ENCODE measurements at places on chromosomes 16 and 17.

GRCh38 chr17:78806451-78806850 lies 24.4 kb upstream of the CYTH1 start:
- no peak for DNase-seq

GRCh38 chr17:32593003-32593402 lies 106.2 kb downstream of the CDK5R1 start:
- no peak for DNase-seq

DNA sequence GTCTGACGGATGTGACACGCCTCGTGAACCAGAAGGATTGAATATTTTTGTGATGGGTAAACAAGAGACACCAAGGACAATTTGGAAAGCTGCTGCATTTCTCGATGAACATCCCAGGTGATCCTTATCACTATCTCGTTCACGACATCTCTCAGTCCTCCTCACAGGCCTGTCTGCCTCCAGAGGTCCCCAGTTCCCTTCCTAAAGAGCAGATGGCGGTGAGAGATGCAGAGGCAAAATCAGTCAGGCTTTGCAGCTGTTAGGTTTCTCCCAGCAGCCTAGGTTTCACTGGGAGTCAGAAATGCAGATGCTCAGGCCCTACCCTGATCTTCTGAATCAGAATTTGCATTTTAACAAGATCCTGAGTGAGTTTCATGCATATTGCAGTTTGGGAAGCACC lies 23.6 kb downstream of the SCPEP1 start:
- DNase-seq, result no peak

- no peak for DNase-seq
Observed at GRCh38 chr17:35773679-35774425, 13.2 kb downstream of the C17orf50 start.

- no peak for DNase-seq
Observed at GRCh38 chr17:75260641-75261335, 618 bp downstream of the GGA3 start.

DNA sequence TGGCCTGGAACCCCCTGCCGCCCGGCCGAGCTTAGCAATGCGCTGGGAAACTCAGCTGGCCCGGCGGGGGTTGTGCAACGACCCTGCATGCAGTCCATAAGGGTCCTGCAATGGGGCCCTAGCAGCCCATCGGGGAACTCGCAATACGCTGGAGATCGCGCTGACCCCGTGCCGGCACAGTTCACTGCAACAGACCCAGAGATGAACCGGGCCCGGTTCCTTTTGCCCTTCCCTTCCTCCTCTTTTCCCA lies 375 bp downstream of the SLC25A11 start:
- DNase-seq, result no peak

GRCh38 chr17:59746849-59747445 lies 39.5 kb downstream of the VMP1 start:
- DNase-seq, result no peak

DNA sequence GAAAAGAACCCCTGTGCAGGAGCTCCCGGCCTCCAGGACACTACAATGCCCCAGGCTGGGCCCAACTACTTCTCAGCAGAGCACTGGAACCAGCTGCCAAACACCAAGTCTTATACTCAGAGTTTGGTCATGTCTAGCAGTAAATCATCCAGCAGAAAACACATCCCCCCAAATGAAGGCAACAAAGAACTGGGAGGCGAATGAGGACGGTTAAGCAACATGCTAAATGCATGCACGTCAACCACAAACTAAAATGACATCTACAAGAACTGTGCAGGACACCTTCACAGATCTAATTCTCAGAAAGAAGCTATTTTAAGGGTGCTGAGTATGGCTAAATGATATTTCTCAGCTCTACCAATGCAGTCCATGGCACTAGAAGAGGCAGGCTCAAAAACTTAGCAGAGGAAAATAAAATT lies 7.6 kb upstream of the IRX5 start:
- DNase-seq, result no peak

DNA sequence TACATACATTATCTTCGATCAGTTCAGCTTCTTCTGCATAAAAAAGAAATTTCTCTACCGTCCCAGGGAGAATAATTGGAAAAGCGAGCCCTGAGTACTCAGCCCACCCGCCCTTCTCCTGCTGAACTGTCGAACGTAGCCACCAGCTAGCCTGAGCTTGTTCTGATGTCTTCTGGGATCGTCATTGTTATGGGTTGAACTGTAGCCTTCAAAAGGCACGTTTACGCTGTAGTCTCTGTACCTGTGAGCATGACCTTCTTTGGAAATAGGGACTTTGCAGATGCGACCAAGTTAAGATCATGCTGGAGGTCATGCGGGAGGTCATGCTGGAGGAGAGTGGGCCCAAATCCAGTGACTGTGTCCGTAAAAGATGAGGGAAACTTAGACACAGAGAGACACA lies 86.2 kb downstream of the CMIP start:
- no peak for DNase-seq

GRCh38 chr17:78722246-78722761 lies 59.8 kb downstream of the CYTH1 start:
- DNase-seq, result no peak

DNA sequence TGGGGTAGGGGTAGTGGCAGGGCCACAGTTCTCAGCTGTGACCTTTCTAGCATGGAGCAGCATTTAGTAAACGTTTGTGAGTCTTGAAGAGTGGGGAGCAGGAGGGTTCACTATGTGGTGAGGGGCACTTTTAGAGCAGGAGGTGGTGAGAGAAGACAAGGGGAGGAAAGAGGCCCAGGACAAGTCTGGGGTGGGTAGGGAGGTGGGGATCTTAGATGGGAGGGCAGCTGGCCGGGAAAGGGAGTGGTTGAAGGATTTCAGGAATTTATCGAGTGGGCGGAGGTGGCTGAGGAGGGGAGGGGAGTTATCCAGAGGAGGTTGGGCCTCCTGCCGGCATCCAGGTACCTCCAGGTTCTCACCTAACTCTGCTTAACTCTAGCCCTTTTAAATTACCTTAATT lies 1.9 kb downstream of the CLEC16A start:
- DNase-seq, result no peak

DNA sequence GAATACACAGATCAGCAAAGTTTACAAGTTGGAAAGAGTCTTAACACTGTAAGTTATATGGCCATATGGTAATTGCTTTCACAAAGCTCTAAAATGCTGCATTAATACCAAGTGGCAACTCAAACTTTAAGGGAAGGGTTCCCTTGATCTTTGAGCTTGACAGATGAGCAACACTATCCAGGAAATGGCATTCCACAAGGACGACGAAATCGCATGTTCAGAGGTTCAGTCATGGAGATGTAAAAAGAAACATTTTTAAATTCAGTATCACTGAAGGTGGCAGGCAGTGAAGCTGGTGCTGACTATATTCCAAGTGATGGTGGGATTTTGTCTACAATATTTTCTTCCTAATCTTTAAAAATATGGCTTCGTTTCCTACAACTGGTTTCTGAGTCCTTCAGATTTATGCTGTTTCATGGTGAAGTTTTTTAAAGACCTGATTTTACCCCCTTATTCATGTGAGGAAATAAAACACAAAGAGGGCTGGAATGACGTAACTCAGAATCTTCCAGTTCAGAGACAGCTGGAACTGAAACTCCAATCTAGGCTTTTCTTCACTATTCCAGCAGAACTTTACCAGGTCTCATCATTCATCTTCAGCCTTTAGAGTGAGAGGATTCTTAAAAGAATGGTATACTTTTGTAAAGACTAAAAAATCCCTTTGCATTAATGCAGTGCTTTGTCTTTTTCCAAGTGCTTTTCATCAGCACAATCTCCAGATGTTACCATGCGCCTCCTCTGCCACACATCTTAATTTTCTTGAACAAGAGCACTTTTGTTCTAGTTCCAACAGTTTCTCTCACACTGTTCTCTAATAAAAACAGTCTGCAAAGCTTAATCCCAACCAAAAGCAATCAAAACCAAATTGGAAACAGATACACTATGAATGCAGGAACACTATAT lies 20.2 kb downstream of the CHCT1 start:
- no peak for DNase-seq

- DNase-seq, result peak; percentile 68
Observed at GRCh38 chr16:85301231-85301630, 189.0 kb upstream of the CIBAR2 start.

DNA sequence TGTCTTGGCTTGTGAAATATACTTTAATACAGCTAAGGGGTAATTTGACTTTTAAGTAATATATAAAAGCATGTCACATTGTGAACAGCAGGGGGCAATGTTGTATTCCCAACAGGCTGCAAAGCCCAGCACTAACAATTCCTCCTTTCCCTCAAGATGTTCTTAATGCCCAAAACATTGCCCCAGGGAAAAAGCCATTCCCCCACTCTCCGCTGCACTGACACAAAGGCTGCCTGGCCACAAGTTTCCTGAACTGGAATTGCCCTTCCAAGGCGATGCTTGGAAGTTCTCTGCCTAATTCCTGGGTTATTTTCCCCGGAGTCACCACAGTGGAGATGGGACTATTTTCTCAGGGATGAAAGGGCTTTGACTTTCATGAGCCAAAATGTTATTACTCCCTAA lies 27.2 kb downstream of the CLEC16A start:
- DNase-seq, result peak; percentile 29

DNA sequence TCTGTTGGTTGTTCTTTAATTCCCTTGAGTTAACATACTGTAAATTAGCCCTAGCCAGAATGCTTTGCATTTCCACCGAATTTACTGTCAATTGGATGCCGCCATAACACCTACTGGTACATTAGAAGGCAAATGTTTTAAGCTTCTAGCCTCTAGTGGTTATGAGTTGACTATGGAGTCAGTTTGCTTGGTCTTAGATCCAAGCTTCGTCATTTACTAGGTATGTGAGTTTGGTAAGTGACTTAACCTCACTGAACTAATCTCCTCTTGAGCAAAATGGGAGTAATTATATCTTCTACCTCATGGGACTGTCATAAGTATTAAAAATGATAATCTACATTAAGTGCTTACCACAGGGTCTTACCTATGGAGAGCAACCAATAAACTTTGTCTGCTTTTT lies 20.4 kb upstream of the CDH11 start:
- DNase-seq, result no peak

DNA sequence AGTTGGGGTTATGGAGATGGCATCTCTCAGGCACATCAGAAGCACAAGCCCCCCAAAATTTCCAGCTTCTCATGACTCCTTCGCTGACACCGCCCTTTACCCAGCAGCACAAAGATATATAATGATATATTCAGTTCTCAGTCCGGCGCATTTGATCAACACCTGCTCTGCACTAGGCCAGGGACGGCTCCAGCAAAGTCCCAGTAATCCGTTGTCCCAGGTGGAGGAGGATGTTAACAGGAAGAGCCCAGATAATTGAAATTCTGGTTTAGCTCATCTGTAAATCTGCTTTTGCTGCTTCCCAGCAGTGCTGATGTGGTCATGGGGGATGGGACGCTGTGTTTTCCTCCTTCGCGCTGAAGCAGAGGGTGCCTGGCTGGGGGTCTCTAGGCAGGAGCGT lies 131.5 kb downstream of the OR1D5 start:
- DNase-seq, result peak; percentile 19

DNA sequence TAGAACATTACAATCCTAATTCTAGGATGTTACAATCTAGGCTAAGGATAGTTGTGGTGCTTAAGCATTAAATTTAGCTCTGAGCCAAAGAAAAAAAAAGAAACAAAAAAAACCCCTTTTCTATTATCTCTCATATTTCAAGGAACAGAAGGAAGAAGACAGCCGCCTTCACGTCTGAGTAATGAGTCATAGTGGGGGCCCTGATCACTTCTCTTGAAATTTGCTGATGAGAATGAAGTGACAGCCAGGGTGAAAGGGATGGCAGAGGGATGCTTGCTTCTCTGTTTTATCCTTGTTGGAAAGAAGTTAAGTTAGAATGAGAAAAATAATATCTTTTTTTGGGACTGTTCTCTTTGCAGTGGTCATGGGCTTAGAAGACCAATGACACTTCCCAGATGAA lies 82.6 kb upstream of the MPHOSPH6 start:
- DNase-seq, result no peak

DNA sequence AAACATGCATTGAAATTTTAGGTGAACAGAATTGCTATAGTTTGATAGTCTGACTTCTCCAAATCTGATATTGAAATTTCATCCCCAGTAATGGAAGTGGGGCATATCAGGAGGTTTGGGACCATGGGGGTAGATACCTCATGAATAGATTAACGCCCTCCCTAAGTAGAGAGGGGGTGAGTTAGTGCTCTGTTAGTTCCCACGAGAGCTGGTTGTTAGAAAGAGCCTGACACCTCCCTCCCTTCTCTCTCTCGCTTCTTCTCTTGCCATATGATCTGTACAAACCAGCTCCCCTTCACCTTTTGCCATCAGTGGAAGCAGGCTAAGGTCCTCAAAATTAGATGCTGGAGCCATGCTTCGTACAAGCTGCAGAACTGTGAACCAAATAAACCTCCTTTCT lies 78.8 kb downstream of the BRIP1 start:
- no peak for DNase-seq

GRCh38 chr17:75783069-75783783 lies 1.4 kb upstream of the UNK start:
- DNase-seq, result no peak

DNA sequence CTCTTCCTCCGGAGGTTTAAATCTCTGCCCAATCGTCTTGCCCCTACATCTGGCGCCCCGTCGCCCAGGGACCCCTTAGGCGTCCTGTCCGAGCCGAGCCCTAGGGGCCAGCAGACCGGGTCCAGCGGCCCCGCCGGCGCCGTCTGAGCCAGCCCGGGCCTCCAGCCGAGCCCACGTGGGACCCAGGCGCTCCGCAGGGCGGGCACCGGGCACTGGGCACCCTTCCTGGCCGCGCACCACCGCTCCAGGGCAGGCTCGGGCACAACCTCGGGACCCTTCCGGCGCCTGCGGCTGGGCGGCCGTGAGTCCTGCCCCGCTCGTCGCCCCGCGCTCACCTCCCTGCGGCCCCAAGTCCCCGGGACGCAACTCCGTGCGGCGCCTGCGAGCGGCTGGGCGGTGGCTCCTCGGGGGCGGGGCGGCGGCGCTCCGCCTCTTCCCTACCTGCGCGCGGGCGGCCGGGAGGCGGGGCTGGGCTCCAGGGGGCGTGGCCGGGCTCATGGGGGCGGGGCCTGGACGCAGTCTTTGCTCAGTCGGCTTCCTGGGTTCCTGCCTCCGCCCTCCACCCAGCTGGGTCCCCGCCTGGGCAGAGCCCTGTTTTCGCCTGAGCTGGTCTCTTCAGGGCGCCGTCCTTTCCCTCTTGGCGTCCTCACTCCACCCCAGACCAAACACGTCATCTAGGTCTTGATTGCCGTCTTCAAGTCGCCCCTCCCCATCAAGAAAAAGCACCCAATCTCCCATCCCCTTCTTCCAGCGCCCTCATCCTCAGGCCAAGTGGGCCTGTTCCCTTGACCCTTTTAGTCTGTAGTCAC lies at the start of gene RHBDF2:
RHBDF2 (minus strand) TSS at position 406 of the 809 bp plus-strand sequence. CDS start 19,899 bp downstream, outside the sequence.
- peak; percentile 98 for DNase-seq

All from pancreas (tissue), 10 donors.